ENCODE measurements at places on chromosomes 16 and 17.

- no peak for DNase-seq
Observed at GRCh38 chr16:27642756-27643155, 92.8 kb downstream of the KATNIP start.

- DNase-seq = no peak
Observed at GRCh38 chr17:47924785-47925677, 16.3 kb upstream of the PNPO start.

- DNase-seq = no peak
Observed at GRCh38 chr16:75458439-75458838, 6.0 kb downstream of the TMEM170A start.

DNA sequence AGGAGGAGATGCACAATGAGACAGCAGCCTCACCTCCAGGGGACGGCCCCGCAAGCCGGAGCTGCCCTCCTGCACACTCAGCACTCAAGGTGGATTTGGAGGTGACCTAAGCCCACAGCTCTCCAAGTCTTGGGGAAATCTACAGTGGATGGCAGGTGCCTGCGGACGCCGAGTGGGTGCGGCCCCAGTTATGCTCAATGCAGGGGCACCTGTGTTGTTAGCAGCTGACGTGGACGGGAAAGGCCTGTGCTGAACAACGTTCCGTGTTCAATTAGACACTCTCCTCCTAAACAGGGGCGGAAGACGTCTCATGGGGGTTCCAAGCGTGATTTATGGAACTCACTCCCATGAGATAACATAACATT is 22.0 kb upstream of the METRNL start:
- DNase-seq = no peak

GRCh38 chr16:22789281-22789945 is 24.5 kb upstream of the HS3ST2 start:
- no peak for DNase-seq

DNA sequence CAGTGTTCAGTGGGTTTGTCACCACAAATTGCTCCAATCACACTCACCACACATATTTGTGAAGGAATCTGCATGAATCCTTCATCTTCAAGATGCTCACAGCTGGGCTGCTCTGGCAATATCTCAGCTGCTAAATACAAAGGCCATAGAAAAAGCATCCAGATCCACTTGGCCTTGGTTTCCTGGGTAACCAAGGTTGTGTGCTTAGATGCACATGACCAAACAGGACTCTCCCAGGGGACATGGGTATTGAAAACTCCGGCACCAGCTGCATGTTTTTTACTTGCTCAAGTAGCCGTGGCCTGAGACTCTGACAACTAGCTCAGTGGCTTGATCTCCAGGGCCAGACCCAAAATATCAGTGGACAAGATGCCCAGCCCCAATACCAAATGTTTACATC is 131.3 kb downstream of the CBLN1 start:
- no peak for DNase-seq

GRCh38 chr16:85936816-85937215 is 37.9 kb downstream of the IRF8 start:
- DNase-seq = no peak

DNA sequence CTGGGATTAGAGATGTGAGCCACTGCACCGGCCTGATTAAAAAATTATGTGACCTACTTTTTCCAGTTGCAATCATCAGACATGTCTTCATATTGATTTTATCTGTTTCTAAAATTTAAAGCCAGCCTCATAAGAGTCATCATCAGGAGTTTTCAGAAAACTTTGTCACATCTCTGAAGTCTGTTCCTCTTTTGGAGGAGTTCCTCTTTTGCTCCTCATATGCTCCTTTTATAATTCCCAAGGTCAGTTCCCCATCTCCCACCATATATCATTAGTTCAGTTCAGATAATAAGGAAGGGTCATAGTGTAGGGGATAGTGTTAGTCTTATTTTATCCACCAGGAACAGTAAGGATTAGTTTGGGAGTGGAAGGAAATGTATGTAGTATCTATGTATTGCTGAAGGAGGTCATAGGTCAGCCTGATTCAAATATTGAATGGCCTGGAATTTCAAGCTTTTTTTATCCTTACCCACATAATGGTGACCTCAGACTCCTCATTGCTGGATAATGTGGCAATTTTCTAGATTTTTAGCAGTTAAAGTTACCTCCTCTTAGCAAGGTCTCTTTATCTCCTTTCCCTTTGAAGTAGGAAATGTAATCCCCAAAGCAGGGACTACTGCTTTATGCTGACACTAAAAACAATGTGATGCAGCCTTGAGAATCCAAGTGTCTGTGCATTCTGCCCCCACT is 13.8 kb upstream of the DUSP14 start:
- DNase-seq = no peak

Data from MM.1S (cell line).